AG09319 (cell line): ENCODE measurements at places on chromosomes 13 and 19.

- no peak for DNase-seq
Measured at GRCh38 chr13:50136678-50137077, 121.4 kb downstream of the KCNRG start.

GRCh38 chr13:51532736-51533197 is 51.5 kb upstream of the WDFY2 start:
- DNase-seq: no peak

DNA sequence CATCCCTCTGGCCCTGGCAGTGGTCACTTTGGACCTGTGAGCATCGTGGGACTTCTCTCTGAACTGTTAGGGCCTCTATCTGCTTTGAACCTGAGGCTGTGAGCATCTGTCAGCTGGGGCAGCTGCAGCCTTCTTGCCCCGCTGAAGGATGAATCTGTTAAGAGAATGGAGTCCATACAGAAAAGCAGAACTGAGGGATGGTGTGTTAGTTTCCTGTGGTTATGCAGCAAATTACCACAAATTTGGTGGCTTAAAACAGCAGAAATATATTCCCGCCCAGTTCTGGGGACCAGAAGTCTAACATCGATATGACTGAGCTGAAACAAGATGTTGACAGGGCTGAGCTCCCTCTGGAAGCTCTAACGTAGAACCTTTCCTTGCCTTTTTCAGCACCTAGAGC is 1.6 kb upstream of the ZNF497 start:
- no peak for DNase-seq

DNA sequence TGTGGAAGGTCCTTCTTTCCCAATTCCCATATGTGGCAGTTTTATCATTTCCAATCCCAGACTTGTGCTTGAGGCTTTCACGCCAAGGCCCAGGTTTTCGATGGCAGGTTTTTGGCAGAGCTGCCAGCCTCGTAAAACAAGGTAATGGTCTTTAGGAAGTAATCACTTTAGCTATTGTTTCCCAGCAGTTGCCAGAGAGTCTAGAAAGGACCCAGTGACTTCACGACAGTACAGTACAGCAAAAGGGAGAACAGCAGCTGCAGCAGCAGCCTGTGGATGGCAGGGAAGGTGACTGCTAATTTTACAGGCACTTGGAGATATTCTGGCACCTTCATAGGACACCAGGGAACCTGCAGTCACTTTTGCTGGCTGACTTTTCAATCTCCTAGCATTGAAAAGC is 291.6 kb upstream of the MAB21L1 start:
- no peak for DNase-seq

DNA sequence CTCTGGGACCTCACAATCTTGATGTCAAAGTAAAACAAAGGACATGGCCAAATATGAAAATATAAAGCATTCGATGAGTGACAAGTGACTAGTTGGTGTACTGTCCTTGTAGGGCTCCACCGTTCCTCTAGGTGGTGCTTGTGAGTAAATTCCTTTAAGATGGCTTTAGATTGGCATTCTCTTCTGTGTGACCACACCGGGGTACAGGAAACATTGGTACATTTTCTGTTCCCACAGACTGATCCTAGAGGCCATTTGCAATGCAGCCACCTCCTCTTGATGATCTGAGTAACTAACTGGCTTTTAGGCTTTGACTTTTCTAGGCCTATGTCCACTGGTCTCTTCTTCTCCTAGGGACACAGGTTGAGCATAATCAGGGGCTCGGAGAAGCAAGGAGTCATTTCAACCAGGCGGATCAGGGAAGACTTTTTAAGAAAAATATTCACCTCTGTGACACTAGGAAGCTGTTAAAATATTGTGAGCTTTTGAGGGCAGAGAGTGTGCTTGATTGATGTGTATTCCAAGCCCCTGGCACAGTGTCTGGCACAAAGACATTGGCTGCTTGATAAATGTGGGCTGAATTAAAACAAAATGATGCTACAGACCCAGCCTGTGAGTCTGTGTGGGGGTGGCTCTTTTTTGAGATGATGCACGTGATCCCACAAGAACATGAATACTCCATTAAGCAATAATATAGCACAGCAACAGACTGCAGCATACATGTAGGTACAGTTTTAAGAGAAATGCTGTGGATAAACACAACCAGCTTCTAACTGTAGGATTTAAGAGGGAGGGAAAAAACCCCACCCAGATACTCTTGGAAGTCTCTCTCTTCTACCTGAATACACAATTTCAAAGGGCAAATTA is 21.0 kb downstream of the EPSTI1 start:
- DNase-seq: no peak

DNA sequence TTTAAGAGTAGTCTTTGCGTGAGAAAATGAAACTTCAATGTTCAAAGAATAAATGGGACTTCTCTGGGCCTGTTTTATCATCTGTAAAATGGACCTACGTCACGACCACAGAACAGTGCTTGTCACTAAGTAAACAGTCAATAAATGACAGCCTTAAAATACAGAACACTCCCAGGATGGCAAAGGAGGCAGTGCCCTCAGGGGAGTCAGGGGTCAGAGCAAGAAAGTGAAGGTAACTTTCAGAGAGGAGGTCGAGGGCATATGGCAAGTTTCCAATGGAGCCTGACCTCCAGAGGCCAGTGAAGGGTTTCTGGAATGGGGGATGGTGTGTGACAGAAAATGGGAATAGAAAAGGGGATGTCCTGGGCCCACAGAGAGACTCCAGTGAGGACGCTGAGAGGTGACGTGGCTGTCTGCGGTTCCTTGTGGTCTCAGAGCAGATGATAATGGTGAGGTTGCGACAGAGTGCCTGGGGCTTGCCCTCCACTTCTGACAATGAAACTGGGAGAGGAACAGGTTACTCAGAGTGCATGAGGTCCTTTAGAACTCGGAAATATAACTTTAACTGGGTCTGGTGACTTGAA is 91.8 kb downstream of the UBL3 start:
- DNase-seq: no peak

GRCh38 chr13:29103065-29103800 is 283.1 kb downstream of the MTUS2 start:
- DNase-seq: no peak

DNA sequence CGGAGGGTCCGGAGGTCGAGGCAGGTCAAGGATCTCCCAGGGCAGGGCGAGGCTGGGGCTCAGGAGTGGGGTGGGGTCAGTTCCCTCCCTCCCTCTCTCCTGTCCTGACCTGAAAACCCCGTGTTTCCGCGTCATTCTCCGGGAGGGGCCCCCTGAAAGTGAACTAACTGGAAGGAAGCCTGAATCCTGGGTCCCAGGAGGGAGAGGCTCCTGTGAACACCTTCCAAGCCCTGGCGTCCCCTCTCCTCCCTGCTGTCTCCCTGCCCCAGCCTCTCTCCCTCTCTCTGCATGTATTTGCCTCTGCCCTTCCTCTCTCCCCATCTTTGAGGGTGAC is 741 bp upstream of the CADM4 start:
- DNase-seq: no peak

GRCh38 chr19:58059003-58059670 is at the start of gene ZNF135:
Gene ZNF135 (plus strand): TSS chr19:58059282. CDS start chr19:58060003, 721 bp downstream.
- DNase-seq: peak; percentile 60

GRCh38 chr13:85618521-85618920 is 180.7 kb downstream of the SLITRK6 start:
- no peak for DNase-seq

DNA sequence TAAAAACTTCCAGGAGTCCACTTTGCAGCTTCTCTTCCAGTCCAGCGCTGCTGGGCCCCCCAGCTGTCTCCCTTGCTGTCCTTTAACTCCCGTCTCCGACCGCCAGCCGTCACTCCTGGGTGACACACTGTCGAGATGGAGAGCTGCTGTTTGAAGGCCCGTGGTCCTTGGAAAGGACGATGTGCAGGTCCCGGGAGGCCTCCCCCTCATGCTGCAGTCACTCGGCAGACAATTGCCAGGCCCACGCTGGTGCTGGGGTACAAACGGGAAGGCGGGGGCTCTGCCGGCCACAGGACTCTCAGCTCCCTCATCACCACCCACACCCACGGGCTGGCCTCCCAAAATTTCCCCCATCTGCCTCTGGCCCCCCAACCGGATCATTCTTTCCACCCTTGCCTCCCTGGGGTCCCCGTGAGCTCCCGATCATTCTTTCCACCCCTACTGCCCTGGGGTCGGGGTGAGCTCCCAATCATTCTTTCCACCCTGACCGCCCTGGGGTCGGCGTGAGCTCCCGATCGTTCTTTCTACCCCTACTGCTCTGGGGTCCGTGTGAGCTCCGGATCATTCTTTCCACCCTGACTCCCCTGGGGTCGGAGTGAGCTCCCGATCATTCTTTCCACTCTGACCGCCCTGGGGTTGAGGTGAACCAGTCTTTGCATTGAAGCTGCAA is 16.0 kb upstream of the ZNF554 start:
- no peak for DNase-seq

DNA sequence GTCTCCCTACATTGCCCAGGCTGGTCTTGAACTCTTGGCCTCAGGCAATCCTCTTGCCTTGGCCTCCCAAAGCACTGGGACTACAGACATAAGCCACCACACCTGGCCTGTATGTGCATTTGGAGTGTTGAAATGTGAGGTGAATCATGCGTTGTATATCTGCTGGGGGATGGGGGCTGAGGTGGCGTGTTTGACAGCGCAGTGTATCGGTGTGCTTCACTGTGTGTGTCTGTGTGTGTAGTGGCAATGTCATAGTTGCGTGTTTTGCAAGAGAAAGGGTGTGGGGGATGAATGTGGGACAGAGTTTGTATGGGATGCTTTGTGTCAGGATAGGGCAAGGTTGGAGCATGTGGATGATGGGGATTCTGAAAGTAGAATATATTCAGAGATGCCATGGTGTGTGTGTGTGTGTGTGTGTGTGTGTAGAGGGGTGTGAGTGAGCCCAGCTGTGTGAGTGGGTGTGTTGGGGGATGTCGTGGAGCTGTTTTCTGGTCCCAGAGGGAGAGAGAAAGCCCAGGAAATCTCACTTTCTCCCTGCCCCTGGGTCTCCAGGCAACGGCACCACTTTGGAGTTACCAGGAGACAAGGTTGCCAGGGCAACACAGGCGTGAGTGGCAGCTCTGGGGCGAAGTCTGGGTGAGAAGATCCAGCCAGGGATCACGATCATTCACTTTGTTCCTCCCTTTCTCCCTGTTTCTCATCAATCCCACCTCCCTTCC is 1.1 kb upstream of the SWSAP1 start:
- no peak for DNase-seq

DNA sequence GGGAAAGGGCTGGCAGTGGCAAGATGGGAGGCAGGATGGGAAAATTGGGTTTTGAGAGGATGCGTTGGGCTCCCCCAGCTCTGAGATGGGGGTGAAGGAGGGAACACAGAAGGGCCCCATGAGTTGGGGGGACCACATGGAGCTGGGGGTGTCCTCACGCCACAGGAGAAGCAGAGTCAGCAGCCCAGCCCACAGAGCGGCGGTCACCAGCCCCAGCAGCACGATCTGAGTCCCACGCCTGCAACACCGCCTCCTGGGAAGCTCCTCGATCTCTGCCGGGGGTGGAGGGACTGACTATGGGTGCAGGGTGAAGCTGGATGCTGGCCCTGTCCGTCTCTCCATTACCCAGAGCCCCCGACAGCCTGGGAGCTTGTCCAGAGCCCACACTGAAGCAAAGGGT is 3.3 kb downstream of the FCER2 start:
- no peak for DNase-seq

- no peak for DNase-seq
Measured at GRCh38 chr19:4067396-4068046, 822 bp upstream of the ZBTB7A start.

DNA sequence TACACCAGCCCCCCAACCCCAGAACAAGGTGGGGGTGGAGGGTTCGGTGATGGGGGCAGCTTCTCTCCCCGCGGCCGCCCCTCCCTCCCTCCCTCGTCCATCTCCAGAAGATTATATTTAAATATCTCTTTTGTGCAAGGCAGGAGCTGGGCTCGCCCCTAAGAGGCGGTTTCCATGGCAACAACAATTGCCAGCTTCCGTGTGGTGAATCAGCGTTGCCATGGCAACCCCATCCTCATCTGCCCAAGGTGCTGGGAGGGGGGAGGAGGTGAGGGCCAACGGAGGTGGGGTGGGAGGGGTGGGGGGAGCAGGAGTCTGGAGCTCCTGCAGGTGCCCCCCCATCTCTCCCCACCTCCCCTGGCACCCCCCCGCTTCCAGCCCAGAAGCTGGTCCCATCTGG is 46.4 kb downstream of the CELF5 start:
- DNase-seq: no peak

GRCh38 chr19:46537136-46538097 is 41.8 kb upstream of the PNMA8B start:
- DNase-seq: no peak

DNA sequence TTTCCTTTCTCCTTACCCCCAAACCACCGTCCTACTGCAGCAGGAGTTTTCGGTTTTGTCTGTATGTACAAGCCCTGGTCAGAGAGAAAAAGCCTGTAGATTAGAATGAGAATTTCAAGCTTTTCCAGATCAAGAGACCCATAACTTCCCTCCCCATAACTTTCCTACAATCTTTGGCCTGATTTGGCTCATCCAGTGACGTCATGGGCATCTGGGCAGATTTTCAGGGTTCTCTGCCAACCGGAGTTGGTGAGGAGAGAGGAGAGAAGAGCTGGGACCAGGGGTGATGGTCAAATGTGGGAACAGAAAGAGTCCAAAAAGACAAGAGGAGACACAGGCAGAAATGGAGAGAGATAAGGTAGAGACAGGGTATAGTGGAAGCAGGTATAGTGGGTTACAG is 10.5 kb downstream of the IZUMO2 start:
- no peak for DNase-seq

GRCh38 chr19:33947265-33947964 is 150.7 kb downstream of the KCTD15 start:
- DNase-seq: no peak

DNA sequence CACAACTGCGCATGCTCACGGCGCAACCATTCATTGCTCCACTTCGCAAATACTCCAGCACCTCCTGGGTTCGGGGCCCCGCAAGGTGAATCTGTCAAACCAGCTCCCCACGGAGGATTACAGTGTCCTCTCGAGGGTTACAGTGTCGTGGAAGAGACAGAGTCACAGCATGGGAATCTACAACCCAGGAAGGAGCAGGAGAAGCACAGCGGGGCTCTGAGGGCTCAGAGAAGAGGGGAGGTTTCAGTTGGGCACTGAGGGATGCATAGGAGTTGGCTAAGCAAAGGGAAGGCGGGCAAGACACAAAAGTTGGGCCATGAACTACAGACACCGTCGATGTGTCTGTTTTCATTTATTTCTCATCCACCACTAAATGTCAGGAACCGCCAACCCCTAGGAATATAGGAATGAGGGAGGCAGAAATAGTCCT is 1.0 kb upstream of the GTF2F1 start:
- DNase-seq: no peak

DNA sequence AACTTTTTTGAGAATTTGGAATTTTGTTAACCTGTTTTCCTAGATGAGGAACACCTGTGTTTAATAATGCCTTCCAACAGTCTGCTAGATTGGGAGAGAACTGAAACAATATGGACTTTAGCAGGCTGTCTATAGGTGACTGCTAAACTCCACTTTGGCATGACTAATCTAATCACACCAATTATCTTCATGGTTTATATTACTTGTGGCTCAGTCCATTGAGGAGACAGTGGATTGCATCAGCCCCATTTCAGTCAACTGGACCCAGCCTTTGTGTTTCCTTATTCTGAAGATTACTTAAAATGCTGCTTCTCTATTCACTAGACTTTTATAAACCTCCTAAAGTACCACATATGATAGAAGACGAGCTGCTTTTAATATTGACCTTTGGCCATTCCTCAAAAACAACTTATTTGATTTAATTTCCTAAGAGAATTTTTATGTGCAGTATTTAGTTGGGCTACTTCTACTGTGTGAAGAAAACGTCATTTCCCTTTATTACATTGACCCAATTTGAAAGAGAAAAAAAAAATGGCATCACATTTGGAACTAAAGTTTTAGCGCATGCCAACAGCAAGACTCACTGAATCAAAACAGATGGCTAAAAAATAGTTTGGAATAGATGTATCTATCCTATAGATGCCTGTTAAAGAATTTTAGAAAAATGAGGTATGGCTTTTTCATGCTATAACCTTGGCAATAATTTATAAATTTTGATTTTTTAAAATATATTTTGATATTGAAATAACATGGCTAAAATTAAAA is 295.8 kb downstream of the NDFIP2 start:
- no peak for DNase-seq
